NCI-H524 treated with DMSO at 0.1 percent for 48 hours (cell line): ENCODE measurements at places on chromosomes 13 and 19.

DNA sequence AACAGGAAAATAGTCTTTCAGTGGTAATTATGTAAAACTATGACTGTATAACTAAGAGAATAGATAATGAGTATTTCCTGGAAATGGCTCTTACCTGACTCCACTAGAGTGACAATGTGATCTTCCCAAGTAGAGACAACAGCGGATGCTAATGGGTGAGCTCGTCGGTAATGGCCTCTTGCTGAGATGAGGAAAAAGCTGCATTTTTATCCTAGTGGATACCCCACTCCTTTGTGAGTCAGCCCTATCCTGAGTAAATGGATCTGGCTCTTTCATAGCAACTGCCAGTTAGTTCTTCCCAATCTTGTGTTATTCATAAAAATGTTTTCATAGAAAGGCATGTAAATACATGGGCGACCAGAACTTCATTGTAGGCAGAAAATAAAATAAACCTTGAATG, 299.5 kb downstream of the NALCN start:
- no peak for DNase-seq

GRCh38 chr19:4413588-4413987, 11.1 kb downstream of the CHAF1A start:
- DNase-seq = no peak

DNA sequence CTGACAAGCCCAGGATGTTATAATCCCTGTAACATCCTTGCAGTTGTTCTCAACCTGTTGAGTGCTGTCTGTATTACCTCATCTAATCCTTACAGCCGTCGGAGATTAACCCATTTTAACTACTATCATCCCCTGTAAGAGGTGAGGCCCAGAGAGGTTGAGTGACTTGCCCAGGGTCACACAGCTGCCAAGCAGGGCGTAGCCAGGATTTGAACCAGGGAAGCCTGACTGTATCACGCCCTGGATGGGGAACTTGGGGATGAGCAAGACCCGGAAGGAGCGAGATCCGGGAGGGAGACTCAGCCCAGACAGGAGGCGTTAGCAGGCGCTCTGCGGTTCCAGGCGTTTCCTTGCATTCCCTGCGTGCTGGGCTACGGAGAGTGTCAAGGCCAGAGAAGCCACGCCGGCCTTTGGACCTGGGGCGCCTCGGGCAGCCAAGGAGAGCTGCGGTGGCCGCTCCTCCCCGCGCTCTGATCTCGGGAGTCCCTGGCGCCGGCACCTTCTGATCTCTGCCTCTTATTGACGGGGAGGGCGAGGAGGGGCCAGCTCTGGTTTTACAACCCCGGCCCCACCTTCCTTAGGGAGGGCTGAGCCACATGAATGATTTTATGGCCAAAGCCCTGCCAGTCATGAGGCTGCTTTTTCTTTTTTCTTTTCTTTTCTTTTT, 6.2 kb downstream of the SULT2B1 start:
- no peak for DNase-seq

DNA sequence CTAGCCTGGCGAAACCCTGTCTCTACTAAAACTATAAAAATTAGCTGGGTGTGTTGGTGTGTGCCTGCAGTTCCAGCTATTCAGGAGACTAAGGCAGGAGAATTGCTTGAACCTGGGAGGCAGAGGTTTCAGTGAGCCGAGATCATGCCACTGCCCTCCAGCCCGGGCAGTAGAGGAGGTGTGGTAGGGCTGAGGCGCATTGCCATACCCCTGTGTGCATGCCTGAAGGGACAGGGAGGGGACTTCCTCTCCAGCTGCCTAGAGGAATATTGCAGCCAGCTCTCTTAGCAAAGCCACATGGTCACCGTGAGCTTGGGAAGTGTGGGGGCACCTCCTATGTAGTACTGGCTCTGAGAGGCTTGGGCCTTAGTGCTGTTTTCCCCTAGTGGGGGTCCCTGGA, 29.2 kb upstream of the PEPD start:
- no peak for DNase-seq

- no peak for DNase-seq
Observed at GRCh38 chr19:34370117-34370516, 5.1 kb downstream of the GPI start.

DNA sequence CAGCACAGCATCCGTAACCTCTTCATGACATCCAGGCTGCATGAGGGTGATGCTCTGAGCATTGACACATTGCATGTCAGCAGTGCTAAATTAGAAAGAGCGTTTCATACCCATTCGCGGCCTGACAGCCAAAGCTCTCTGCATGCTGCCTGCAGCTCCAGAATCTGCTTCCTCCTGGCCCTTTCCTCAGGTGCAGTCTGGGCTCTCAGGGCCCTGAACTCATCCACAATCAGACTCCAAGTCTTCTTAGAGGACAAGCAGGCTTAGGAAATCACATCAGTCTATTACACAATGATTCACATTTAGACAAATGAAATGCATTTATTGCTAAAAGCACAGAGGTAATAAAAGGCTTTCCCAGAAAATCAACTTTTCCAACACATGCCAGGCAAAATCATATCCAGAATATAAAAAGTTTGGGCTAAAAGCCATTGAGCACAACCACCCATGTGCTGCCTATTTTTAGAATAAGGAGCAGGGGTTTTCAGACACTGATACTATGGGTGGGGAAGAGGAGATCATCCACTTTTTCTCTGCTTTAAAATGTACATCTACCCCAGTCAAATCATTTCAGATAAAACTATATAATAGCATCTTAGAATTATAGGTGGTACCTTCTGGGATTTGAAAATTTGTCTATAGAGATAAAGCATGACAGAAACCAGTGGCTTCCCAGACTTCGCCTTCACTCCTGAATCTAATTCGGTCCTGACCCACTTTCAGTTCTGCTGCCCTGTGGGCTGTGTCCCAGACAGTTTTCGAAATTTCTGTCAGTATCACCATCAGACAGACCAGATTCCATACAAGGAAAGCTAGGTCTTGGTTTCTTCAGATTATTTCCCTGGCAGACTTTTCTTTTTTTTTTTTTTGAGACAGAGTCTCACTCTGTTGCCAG, 109.3 kb downstream of the COL4A2 start:
- no peak for DNase-seq

GRCh38 chr13:41762796-41763195, 198.1 kb downstream of the VWA8 start:
- no peak for DNase-seq

DNA sequence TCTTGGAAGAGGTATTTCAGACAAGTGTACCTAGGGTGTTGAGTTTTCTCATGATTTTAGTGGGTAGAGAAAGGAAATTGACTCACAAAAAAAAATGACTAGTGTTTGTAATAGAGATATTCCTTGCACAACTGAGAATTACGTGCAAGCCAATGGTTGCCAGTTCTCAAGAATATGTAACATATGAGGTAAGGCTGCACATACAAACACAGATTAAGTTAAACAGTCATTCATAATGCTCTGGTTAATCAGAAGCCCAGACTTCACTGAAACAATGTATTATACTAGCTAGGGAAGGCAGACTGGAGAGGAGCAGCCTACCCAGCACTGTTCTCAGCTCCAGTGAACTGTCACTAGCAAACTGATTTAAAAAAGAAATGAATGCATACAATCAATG, 418.3 kb downstream of the DIAPH3 start:
- DNase-seq = no peak

GRCh38 chr19:38684078-38684861, 36.8 kb downstream of the ACTN4 start:
- no peak for DNase-seq
